AG04450 (cell line): ENCODE measurements at places on chromosomes 7 and 10.

DNA sequence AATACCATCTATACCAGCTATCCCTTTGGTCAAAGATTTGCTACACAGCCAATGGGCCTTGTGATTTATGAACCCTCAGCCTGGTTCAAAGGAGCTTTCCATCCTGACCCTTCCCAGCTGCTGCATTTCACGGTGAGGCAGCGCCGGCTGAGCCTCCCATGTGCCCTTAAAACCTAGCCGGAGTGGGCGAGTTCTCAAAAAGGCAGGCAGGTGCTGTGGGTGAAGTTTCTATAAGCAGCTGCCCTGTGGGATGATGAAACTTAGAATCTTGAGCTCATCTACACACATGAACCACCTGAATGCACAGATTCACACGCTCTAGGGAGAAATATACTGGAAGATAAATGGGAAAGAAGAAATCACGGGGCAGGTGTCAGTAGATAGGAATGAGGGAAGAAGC lies 224.7 kb downstream of the MLLT10 start:
- DNase-seq, result no peak

GRCh38 chr10:29849126-29849833 lies 210.1 kb downstream of the JCAD start:
- DNase-seq, result peak; percentile 82

DNA sequence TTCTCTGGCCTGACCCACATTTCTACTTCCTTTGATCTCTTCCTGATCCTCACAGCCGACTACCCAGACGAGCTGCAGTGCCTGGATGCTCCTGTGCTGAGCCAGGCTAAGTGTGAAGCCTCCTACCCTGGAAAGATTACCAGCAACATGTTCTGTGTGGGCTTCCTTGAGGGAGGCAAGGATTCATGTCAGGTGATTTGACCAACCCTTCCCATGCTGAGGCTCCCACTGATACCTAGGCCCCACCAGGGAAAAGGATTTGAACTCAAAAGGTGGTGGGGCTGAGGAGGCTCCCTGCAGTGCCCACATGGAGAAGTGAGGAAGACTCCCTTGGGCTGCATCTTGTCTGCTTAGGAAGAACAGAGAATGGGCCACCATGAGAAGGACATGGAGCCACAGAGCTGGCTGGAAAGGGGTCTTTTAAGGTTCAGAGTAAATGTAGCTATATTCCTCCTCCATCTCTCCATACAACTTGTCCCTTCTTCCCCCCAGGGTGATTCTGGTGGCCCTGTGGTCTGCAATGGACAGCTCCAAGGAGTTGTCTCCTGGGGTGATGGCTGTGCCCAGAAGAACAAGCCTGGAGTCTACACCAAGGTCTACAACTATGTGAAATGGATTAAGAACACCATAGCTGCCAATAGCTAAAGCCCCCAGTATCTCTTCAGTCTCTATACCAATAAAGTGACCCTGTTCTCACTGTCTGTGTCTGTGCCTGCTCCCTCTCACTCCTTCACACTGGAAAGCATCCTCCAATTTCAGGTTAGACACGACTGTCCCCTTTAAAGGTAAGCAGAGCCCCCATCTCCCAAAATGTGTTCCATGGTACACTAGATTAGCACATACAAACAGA lies 3.3 kb downstream of the PRSS1 start:
- DNase-seq, result no peak

- DNase-seq, result no peak
These were observed 52.5 kb upstream of the CAMK2B start for GRCh38 chr7:44377681-44378421.

GRCh38 chr10:92530421-92530820 lies 43.5 kb downstream of the IDE start:
- DNase-seq, result no peak

DNA sequence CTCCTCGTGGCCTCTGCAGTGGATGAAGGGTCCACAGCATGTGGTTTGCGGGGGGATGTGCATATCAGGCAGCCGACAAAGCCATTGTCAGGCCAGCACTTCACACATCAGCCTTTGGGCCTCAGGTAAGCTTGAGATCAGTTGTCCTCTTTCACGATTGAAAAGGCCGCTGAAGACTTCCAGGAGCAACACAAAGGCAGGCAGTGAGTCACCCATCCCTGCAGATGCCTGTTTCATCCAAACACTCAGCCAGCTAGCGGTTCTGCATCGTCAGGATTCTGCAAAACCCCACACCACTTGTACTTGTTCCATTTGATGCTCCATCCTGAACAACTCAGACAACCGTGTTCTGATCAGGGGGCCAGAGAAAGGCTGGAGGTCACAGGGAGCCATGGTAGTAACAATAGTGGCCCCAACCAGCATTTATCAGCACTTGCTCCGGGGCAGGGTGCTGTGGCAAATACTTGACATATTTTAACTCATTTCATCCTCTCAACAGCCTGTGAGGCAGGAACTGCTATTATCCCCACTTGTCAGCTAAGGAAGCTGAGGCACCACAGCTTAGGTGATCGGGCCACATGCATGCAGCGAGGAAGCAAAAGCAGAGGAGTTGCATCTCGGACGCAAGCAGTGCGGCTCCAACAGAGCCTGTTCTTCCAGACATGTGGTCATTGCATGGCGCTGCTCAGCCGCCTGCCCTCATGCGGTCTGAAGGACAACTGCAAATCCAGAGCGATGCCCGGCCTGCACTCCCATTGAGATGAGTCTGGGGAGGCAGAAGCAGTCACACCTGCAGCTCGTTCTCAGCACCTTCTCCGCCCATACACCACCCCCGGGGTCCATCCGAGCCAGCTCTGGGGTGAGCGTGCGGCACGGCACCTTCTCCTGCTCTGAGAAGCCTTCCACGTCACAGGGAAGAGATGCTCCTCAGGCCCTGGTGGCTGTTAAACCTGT lies 144.9 kb downstream of the PAXIP1 start:
- DNase-seq, result no peak

- peak; percentile 76 for DNase-seq
These were observed 21.4 kb upstream of the TPST1 start for GRCh38 chr7:66183700-66184099.

GRCh38 chr10:98587156-98587837 lies 140.6 kb upstream of the HPS1 start:
- no peak for DNase-seq

DNA sequence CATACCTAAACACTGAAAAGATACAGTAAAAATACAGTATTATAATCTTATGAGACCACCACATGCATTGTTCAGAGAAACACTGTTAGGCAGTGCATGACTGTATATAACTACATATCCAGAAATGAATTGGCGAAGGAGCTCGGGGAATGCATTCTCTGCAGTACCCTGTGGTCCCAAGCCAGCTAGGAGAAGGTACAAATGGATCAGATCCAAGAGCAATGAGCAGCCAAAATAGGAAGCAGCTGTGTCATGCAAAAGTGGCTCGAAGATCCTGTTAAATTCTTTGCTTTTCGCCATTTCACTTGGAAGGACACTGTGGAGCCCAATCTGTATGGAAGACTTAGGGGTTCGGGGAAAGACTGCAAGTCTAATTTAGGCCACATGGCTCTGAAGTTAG lies 334.8 kb downstream of the TNS3 start:
- no peak for DNase-seq

- no peak for DNase-seq
These were observed 15.4 kb downstream of the SEC61G start for GRCh38 chr7:54743580-54743979.
